ENCODE measurements at places on chromosomes 11 and 22. TPM values are rescaled to one million over a fixed set of nuclear protein-coding genes. Genes with fewer than 3 reads are reported as not detected.

- no peak for DNase-seq
Observed at GRCh38 chr22:26065847-26066246, 103.4 kb upstream of the SEZ6L start.

- no peak for DNase-seq
Observed at GRCh38 chr11:14672635-14673034, 29.0 kb downstream of the PDE3B start.

DNA sequence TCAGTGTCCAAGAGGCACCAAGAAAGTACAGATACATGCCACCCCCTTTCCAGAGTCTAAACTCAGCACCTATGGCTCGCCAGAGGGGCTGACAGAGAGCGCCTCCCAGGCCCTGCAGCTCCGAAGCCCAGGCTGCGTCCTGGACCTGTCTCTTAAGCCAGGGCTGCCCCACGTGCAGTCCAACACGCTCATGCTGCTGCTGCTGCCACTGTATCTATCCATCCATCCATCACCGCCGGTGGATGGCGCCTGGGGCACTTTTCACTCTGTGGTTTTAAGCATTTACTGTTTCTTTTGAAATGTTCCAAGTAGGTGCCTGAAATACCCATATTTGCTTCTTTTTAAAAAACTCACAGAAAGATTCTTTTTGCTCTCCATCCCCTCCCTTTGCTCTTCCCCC is 41.8 kb downstream of the MACROD1 start:
- DNase-seq, result no peak

GRCh38 chr11:2189938-2190656 is 18.5 kb upstream of the TH start:
- DNase-seq, result no peak

The CRYBA4 gene
- not detected for total RNA-seq
